H9 (cell line): ENCODE measurements at places on chromosomes 1 and 21. TPM values are rescaled to one million over a fixed set of nuclear protein-coding genes. Genes with fewer than 3 reads are reported as not detected.
A peak's percentile ranks its signal among the peaks of the same experiment; 100 is the strongest.

GABRD gene
- 0.59 and 0.83 TPM in 2 replicates for total RNA-seq

HTR6 gene
- total RNA-seq = 0.29 and 0.37 TPM in 2 replicates

- DNase-seq = no peak
Observed at GRCh38 chr21:32246571-32247140, 32.2 kb downstream of the MIS18A start.

LYSMD1 gene
- 5.8 and 6.7 TPM in 2 replicates for total RNA-seq

- peak; percentile 38 for DNase-seq
Observed at GRCh38 chr1:76141929-76142328, 67.4 kb downstream of the ST6GALNAC3 start.

- no peak for DNase-seq
Observed at GRCh38 chr1:232627171-232627570, 2.8 kb downstream of the SIPA1L2 start.

- DNase-seq = no peak
Observed at GRCh38 chr1:156357977-156358376, 11.0 kb upstream of the RHBG start.

CASZ1 gene
- 2.3 and 3.9 TPM in 2 replicates for total RNA-seq

PTPRC gene
- not detected in 2 replicates for total RNA-seq

NDUFV3 gene
- total RNA-seq = 32.6 and 35.6 TPM in 2 replicates

AVPR1B gene
- total RNA-seq = 0.09 TPM in 1 of 2 replicates, not detected in the other

DNA sequence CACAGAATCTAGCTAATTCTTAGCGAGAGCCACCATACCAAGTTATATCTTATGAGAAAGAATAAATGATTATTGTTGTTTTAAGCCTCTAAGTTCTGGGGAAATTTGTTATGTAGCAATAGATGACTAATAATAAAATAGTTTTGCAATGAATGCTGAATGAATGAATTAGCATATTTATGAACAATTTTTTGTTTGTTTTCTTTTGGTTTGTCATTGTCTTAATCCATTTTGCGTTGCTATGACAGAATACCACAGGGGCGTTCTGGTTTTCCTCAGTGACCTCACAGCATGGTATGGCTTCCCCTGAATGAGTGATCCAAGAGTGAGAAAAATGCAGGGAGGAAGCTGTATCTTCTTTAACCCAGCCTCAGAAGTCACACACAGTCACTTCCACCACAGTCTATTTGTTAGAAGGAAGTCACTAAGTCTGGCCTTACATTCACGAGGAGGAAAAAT is 53.8 kb upstream of the HPDL start:
- no peak for DNase-seq

DNA sequence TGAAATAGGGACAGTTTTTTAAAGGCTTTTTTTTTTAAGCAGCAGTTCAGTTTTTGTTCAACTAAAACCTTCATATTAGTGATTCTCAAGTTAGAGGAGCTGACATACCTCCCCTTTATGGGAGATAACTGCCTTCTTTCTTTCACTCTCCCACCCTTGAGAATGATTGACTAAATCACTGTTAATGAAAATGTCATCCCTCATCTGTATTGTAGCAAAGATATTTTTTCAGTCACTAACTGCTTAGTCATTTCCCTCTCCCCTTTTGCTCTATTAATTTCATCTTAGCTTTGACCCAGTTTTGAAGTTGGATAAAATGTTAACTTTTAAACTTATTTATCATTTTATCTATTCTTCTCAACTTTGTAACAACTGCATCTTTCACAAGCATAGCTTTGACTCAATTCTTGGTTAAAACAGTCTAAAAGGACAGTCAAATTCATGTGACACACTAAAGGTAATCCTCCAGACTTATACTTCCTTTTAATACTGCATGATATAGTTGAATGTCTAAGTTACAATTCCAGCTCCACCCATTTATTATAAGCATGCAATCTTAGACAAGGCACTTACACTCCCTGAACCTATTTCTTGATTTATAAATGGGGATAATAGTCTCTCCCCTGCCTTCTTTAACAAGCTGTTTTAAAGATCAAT is 17.1 kb downstream of the CAPZA1 start:
- DNase-seq = no peak

DNA sequence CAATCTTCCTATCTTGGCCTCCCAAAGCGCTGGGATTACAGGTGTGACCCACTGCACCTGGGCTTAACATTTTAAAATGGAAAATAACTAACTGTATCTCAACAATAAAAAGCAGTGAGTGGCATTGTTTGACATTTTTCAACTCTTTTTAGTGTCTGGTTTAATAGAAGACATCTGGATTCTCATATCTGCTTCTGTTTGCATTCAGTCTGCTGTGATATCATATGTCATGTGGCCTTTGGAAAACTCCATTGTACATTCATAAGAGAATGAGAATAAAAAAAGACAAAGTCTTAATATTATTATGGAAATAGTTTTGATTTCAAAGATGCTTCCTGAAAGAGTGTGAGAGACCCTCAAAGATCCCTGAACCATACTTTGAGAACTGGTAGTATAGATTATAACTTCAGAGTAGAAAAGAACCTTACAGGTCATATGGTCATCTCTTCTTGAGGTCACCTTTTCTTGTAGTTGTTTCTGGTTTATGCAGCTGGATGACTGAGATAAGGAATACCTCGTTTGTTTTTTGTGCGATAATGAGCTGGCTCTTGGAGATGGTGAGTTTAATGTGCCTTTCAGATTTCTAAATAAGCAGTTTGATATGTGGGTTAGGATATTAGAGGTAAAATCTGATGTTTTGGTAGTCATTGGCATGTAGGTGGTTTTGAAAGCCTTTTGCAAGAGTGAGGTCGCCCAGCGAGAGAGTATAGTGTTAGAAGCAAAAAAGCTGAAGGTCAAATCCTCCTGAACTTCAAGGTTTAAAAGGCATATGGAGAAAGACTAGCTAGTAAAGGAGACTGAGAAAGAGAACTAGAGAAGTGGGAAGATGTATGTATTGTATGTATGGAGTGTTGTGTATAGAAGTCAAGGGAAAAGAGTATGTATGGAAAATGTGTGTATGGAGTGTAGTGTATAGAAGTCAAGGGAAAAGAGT is 17.2 kb downstream of the CEP350 start:
- no peak for DNase-seq

HDGF gene
- 308 and 310 TPM in 2 replicates for total RNA-seq

DNA sequence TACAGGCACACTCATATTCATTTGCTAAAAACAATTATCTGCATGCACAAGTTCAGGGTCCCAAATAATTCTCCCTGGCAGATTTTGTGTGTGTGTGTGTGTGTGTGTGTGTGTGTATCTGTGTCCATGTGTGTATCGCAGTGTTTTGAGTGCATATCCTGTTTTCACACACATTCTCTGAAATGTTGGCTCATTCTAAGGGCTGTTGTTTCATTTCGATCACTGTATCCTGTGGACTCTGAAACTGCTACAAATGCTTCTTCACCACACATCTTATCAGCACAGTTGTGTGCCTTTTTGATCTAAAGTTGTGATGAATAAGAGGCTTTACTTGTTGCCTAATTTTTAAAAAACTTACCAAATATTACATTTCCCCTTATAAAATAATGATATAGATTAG is 34.6 kb downstream of the NR5A2 start:
- no peak for DNase-seq

GRCh38 chr1:80154176-80154575 is 1147.6 kb upstream of the ADGRL4 start:
- no peak for DNase-seq

DNA sequence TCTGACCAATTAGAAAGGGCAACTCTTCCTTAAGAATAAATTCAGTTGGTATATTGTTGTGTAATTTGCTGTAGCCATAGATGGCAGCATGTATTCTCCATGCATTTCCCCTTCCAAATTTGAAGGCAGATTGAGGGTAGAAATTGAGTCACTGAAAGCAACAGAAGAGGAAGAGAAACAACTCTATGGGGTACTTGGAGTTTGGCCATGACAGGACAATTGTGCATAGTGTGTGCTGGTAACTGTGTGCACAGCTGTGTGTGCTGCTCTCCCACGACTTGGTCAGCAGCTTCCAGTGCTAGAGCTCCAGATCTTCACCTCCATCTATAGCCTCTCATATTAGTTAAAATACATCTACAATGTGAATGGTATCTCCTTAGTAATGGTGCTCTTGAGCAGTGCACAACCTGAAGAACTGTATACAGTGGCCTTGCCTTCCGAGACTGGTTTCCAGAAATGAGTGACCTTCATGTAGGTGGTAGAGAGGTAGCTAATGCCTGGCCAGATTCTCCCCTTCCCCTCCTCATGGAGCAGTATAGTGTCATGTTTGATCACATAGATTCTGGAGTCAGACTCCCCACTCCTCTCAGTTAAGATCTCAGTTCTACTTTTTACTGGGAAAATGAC is 882 bp upstream of the FCAMR start:
- DNase-seq = no peak

DNA sequence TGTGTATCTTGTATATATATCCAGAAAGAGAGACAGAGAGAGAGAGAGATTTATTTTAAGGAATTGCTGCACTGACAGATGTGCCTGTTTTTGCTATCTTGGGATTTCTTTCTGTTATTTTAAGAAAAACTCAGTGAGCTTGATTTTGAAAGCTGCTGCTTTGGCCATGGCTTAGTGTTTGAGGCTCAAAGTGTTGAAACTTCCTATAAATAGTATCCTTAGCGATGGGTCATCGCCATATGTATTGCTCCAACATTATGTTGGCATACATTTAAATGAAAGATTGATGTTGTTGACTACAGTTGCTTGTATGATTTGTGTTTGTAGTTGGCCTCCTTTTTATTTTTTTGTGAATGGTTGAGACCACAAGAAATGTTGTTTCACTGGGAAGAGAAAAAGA is 29.0 kb upstream of the NTPCR start:
- no peak for DNase-seq

- no peak for DNase-seq
Observed at GRCh38 chr1:177432897-177433296, 262.1 kb downstream of the BRINP2 start.

- no peak for DNase-seq
Observed at GRCh38 chr1:109441069-109441468, 14.8 kb upstream of the PSMA5 start.

- no peak for DNase-seq
Observed at GRCh38 chr1:222224636-222225315, 323.1 kb downstream of the HHIPL2 start.

- DNase-seq = peak; percentile 77
Observed at GRCh38 chr1:38558500-38559445, 300.8 kb downstream of the RRAGC start.

DNA sequence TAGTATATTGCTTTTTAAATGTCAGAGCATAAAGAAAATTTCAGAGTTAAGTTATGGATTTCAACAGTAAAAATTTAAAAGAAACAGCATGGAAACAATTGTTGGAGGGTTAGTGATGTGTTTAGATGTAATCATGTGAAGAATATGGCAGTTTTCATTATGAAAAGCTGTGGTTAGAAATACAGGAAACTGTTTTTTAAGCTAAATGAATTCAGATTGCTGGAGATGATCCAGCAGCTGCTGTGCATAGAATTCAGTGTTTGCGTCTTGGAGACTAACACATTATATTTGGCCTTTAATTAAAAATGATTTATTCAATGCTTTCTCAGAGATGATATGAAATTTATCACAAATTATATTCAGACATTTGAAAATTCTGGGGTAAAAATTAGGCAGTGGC is 273.6 kb upstream of the LRRC7 start:
- no peak for DNase-seq

DNA sequence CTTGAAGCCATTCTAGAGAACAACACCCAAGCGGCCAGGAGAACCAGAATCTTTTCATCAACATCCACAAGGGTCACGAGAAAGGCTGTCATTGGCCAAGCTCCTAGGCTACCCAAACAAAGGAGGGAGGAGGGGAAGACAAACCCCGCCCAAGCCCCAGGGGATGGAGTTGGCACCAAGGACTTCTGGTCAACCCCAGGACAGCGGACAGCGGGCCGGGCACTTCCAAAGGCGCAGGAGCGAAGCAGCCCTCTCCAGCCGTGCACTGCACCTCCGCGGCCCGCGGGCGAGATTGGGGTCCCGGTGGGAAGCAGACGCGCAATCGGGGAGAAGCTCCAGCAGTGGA is at the start of gene CLIC6:
CLIC6 (plus strand) TSS at position 192 of the 346 bp plus-strand sequence. CDS start 395 bp downstream, outside the sequence.
- DNase-seq = peak; percentile 77

DNA sequence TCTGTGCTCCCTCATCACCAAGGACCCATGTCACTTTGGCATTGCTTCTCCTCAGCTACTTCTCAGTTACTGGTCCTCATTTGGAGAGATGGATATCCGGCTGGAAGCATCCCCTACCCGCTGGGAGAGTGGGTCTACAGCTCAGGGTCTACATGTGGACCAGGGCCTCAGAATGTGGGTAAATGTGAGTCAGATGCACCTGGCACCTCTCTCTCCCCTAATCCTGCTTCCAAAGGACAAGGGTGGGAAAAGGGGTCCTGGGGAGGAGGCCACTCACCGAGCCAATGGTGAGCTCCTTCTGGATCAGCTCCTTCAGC is 908 bp downstream of the S100A6 start:
- no peak for DNase-seq

DNA sequence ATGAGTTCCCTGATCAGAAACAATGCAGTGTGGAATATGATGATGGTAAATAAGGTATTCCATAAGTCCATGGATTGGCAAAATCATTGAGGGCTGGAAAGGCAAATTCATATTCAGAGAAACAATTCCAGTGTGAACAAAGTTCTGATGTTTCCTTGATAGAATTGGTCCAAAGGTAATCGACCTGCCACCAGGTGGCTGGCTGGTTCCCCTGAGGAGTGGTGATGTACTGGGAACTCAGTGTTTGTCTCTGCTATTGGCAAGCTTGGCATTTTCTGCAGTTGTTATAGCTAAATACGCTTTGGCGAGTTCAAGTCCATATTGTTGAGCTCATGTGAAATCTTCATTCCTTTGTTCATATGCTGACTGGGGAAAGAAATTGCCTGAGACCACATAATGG is 165.5 kb upstream of the PTGFR start:
- DNase-seq = no peak

DNA sequence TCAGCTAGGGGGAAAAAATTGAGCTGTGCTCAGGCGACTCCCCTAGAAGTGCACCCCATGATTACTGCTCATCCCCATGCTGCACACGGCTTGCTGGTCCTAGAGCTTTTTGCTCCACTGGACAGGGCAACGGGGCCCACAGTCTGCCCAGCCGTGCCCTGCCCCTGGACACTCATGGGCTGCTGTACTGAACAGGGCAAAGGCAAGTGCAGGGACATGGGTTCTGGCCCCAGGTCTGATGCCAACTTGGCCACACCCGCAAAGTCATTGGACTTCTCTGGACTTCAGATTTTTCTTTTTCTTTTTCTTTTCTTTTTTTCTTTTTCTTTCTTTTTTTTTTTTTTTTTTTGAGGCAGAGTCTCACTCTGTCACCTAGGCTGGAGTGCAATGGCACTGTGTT is 42.9 kb upstream of the TARBP1 start:
- DNase-seq = no peak

LMX1A gene
- not detected in 2 replicates for total RNA-seq

AMY1C gene
- total RNA-seq = not detected in 2 replicates

C1QA gene
- not detected in 2 replicates for total RNA-seq

RORC gene
- total RNA-seq = 0.46 and 0.52 TPM in 2 replicates

DNA sequence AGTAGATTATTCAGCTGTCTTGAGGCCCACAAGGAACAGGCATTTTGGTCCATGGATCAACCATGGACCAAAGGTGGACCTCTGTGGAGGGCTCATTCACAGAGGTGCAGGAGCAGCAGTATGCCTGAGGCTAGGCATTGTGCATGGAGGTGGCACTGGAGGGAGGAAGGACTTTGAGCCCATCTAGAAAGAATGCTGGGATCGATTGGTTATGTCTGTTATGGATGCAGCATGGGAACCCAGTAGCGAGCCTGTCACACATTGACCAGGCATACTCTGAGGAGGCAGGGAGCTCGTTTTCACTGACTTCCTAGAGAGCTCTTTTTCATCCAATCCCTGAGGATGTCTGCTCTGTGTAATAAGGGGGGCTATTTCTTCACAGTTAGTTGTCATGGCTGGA is 75.5 kb downstream of the KCNN3 start:
- no peak for DNase-seq

TMEM269 gene
- 0.17 and 0.44 TPM in 2 replicates for total RNA-seq

GRCh38 chr1:999725-1000356 is at the start of gene HES4:
TSS of gene HES4 (minus strand) at chr1:1000097. CDS start at chr1:999973, 124 bp downstream.
- peak; percentile 91 for DNase-seq
